ENCODE measurements at places on chromosomes 16 and 17. TPM values are rescaled to one million over a fixed set of nuclear protein-coding genes. Genes with fewer than 3 reads are reported as not detected.
A peak's percentile ranks its signal among the peaks of the same experiment; 100 is the strongest.

- H3K4me1 ChIP-seq: no peaks in the 10 kb centered on the region
- no peaks in the 10 kb centered on the region for H3K36me3 ChIP-seq
- no peak overlapping the region for H3K27ac ChIP-seq
- H3K27me3 ChIP-seq: no peaks in the 10 kb centered on the region
- DNase-seq: no peak
These were observed 123.9 kb downstream of the SDK2 start for GRCh38 chr17:73520369-73520761.

The RILP gene
- polyA plus RNA-seq: 49.5 TPM

- H3K27me3 ChIP-seq: no peaks in the 10 kb centered on the region
- no peak overlapping the region for H3K4me3 ChIP-seq
- DNase-seq: peak; percentile 91
- H3K4me1 ChIP-seq: peaks cover 86% of the 10 kb centered on the region
- peak overlapping the region; percentile 81 for H3K27ac ChIP-seq
- H3K36me3 ChIP-seq: peaks cover 13% of the 10 kb centered on the region
These were observed 304.4 kb downstream of the SEC14L1 start for GRCh38 chr17:77444984-77445759.

DNA sequence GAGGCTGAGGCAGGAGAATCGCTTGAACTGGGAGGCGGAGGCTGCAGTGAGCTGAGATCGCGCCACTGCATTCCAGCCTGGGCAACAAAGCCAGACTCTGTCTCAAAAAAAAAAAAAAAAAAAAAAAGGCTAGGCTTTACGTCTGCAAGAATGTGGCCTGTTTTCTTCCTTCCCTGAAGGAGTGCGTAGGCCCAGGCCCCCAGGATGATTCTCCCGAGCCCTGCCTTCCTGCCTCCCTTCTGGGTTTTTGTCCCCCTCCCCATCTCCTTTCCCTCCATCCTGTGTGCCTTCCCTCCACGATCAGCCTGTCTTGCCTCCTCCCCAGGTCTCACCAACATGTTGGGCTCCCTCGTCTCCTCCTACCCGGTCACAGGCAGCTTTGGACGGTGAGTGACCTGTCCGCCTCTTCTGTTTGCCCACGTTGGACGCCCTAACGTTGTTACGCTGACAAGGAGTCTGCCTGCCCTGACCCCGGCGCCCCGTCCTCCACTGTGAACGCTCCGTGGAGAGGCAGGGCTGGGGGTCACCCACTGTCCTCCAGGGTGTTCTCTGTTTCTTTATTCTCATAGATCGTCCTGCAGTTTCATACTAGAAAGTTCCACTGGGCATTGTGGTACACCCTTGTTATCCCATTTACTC, 15.7 kb upstream of the RNF213 start:
- no peak overlapping the region for H3K4me3 ChIP-seq
- H3K36me3 ChIP-seq: no peaks in the 10 kb centered on the region
- no peak overlapping the region for H3K27ac ChIP-seq

The KRTAP4-4 gene
- not detected for polyA plus RNA-seq

The GIT1 gene
- polyA plus RNA-seq: 46.8 TPM

GRCh38 chr16:89099905-89100304, 6.3 kb downstream of the ACSF3 start:
- H3K4me1 ChIP-seq: peaks cover 59% of the 10 kb centered on the region
- H3K36me3 ChIP-seq: peaks cover 46% of the 10 kb centered on the region
- DNase-seq: no peak
- no peak overlapping the region for H3K4me3 ChIP-seq
- no peaks in the 10 kb centered on the region for H3K27me3 ChIP-seq

DNA sequence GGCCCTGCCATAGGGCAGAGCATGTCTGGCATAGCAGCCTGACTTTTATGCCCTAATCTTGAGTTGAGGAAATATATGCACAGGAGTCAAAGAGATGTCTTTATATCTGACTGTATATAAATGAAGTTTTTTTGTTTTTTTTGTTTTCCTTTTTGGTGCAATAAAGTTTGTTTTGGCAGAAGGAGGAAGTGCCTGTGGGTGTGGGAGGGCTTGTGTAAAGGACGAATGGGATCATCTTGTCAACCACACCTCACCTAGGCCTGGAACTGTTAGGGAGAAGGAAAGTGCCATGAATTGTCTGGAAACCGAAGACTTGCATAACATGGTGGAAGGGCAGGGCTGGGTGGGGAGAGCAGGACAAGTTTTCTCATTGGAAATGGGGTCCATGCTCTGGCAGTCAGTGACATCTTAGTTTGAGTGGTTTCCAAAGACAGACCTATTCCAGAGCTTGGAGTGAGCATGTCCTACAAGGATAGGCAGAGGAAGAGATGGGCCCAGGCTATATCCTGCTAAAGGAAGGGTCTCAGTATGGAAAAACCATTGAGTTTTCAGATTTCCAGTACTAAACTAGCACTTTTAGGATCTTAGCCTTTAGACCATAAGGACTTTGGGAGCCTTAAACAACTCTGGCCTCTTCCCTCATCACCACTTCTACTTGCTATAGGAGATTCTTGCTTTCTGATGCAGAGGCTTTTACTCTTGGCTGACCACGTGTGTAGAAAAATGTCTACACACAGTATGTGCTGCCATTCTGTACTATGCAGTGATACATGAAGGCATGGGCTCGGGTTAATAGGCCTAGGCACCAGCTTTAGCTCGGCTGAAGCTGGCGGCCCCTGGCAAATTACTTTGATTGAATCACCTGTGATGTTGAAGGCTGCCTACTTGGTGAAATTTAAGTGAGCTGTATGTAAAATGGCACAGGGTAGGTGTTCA, 15.5 kb downstream of the SNF8 start:
- no peaks in the 10 kb centered on the region for H3K27me3 ChIP-seq
- peaks cover 94% of the 10 kb centered on the region for H3K36me3 ChIP-seq
- DNase-seq: no peak
- H3K4me3 ChIP-seq: no peak overlapping the region

The CDRT15 gene
- not detected for polyA plus RNA-seq

The CCL17 gene
- polyA plus RNA-seq: not detected

DNA sequence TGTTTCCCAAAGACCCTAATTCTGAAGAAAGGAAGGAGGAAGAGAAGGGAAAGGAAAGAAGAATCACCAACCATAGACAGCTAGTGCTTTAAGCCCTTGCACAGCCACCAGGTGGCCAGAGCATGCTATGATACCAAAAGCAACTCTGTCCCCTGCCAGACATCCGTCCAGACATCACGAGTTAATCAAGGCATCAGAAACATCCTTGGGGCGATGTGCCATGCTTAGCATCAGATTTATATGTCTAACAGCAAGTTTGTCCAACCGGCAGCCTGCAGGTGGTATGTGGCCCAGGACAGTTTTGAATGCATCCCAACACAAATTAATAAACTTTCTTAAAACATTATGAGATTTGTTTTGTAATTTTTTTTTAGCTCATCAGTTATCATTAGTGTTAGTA, 2.9 kb upstream of the CRYBA1 start:
- no peak for DNase-seq
- H3K36me3 ChIP-seq: no peaks in the 10 kb centered on the region
- H3K27me3 ChIP-seq: no peaks in the 10 kb centered on the region
- no peak overlapping the region for H3K27ac ChIP-seq
- no peak overlapping the region for H3K4me3 ChIP-seq

- H3K4me1 ChIP-seq: peaks cover 22% of the 10 kb centered on the region
- peak overlapping the region; percentile 62 for H3K27ac ChIP-seq
- peaks cover 100% of the 10 kb centered on the region for H3K36me3 ChIP-seq
- H3K27me3 ChIP-seq: no peaks in the 10 kb centered on the region
- DNase-seq: no peak
These were observed 44.8 kb downstream of the ADCY7 start for GRCh38 chr16:50311134-50311528.

DNA sequence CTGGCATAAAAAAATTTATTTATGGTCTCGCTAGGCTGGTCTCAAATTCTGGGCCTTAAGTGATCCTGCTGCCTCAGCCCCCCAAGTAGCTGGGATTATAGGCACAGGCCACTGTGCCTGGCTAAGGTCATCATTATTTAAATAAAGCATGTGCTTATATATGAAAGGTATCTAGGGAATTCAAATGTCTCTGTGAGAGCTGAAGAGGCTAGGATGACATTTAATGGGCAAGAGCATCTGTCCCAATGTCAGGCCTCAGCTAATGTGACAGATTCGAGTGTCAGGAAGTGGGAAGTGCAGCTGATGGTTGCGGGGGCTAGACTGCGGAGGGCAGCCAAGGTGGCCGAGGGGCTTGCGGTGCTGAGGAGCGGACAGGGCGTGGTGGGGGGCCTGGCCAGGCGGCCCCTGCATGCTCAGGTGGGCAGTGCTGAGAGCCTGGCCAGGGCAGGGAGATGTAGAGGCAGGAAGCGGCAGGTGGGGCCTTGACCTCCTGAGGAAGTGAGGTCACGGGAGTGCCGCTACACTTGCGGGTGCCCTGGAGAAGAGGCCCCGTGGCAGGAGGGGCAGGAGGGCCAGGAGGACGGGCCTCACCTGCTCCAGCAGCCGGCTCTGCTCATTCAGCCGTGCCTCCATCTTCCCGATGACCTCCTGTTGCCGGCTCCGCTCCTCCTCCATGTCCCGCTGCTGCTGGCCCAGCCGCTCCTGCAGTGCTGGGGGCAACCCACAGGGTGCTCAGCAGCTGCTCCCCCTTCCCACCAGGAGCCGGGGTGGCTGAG, 12.6 kb upstream of the MRPL38 start:
- no peaks in the 10 kb centered on the region for H3K36me3 ChIP-seq
- H3K4me1 ChIP-seq: no peaks in the 10 kb centered on the region
- DNase-seq: peak; percentile 1
- no peak overlapping the region for H3K27ac ChIP-seq
- H3K4me3 ChIP-seq: no peak overlapping the region

The RBFOX1 gene
- polyA plus RNA-seq: not detected

The ENGASE gene
- 2.6 TPM for polyA plus RNA-seq

The C17orf78 gene
- not detected for polyA plus RNA-seq
